ENCODE measurements at places on chromosomes 1 and 21.

GRCh38 chr1:83857103-83857502 lies 141.8 kb downstream of the TTLL7 start:
- no peak for DNase-seq

DNA sequence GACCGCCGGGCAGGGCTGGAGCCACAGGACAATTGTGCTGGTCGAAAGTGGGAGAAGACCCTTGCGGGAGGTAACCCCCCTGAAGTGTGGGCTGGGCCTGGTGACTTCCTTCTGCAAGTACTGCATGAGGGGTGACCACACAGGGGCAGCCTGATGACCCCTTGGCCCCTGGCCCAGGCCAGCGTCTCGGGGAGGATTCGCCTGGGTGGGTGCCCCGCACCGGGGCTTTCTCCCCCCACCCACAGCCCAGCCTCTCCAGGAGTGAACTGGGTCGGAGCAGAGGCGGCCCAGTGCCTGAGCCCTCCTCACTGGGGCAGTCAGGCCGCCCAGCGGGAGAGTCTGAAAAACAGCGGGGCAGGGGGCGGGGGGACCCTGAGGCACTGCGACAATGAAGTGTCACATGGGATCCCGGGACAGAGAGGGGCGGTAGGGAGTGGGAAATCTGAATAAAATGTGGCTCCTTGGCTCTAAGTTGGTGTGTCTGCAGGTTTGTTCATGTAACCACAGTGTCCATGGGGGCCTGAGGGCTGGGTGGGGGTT lies 1.6 kb upstream of the DNMT3L start:
- no peak for DNase-seq

GRCh38 chr1:40625476-40626382 lies 39.8 kb downstream of the RIMS3 start:
- DNase-seq = no peak

DNA sequence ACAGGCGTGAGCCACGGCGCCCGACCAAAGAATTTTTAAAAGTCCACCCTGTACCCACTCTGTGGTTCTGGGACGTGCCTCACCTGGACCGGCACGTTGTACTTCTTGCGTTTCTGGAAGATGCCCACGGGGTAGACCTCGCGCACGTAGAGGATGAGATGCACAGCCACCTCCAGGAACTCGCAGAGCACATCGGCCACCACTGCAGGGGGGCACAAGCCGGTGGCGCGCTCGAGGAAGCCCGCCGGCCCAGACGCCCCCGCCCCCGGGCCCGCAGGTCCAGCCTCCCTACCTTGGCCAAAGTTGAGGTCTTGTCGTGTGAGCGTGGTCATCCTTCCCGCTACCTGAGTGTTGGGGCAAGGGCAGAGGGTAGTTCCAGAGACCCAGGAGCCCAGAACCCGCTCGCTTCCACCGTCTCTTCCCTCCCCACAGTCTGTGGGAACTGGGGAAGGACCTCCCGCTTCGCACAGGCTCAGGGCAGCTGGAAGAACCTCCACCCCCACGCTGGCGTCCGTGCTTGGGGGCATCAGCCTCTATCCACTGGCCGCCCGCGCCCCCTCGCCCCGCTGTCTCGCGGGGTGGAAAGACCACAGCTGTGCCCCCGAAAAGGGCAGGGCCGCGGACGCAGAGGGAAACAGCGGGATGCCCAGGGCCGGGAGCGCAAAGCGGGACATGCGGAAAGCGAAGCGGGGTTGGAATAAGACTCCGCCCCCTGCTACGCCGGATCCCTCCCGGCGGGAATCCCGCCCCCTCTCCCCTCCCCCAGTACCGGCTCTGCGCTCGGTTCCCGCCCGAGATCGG lies 478 bp downstream of the MAD2L2 start:
- no peak for DNase-seq

DNA sequence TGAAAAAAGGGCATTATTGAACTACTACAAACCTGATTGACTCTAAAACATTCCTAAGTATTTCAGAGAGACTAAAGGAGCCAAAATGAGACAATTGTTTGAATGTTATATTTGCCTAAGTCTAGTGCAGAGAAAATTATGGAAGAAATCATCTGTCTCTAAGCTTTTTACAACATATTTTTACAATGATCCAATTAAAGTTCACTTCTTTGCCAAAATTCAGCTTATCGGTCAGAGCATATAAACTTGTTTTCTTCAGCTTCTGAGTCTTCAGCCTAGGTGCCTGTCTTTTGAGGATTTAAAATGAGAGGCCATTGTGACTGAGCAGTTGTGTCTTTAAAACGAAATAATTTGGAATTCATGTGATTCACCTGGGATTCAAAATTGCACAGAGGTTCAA lies 181.2 kb upstream of the SGIP1 start:
- DNase-seq = no peak

DNA sequence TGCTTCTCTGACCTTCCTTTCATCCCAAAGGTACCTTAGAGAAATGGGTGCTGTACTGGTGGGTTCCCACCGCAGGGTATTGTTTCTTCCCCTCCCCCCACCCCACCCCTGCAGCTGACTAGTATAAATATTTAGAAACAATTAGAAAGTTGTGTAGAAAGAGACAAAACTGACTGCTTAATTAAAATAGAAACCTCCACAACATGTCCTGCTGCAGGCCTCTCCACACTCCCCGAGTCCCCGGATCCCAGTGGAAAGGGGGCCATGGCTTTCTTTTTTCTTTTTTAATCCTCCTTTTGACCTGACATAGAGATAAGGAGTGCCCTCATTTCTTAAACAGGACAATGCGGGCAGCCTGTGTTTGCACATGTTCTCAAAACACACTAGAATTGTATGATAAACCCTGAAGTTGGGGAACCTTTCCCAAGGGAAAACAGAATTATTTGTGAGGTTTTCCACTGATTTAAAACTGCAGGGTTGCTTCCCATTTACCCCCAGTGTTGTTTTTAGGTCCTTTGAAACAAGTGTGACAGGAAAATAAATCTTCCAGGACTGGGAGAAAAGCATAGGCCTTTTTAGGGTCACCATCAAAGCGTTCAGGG lies 1.7 kb downstream of the RHOU start:
- no peak for DNase-seq

- no peak for DNase-seq
Measured at GRCh38 chr1:67040405-67040804, 13.5 kb downstream of the SLC35D1 start.

GRCh38 chr21:40813918-40814317 lies 33.0 kb downstream of the DSCAM start:
- DNase-seq = no peak

DNA sequence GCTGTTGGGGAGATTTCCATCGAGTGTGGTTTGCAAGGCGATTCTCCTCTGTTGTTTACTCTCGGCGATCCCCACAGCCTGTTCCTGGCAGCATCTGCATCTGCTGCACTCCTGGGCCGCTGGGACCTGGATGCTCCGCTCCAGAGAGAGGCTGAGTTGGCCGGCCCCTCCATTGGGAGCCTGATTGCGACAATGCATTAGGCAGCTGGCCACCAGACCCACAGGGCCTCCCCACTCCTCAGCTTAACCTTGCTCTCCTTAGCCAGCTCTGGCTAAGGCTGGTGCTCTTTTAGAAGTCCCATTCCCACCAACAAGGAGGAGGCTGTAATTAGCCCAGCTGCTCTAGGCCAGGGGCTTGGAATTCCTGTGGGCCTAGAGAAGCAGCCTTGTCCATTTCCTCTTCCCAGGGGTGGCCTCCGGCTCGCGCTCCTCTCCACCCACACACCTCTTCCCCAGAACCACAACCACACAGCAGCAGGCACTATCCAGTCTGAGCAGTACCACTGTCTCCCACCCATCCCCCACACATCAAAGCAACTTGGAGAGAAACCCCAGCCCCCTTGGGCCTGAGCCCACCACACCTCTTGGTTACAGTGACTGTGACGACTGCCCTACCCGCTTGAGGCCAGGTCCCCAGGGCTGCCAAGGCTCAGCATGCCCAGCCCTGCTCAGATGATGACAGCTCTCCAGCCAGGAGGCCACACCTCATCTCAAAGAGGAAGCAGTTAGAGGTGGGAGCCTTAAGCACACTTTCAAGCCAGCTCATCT lies 193.8 kb upstream of the EDN2 start:
- DNase-seq = no peak

DNA sequence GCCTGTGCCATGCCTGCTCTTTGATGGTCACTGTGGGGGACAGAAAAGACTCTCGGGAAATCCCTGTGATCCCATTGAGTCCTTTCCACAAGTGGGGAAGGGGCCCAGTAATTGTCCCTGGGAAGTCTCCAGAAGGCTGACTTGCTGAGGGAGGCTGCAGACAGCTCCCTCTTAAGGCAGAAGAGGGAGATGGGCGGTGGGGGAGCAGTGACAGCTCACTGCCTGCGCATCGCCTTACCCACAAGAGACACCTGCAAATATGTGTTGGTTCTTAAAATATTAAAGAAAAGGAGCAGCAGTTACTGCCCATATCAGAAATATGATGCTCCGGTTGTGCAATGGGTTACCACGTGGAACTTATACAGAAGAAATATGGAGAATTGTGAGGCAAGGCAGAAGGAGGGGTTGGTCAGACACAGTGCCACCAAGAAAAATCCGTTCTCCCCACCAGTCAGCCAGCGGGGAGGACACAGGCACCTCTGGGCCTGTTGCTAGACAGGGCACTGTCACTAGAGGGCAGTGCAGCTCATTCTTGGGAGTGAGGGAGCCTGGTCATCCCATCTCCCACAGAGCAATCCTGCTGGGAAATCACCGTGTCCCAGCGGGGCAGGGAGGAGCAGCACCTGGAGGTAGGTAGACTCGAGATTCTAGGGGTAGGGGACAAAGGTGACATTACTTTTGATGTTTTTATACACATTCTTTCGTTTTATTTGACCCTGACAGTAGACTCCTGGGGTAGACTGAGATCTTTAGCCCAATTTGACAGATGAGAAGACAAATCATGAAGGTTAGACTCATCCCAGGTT lies 6.9 kb upstream of the CAMK1G start:
- DNase-seq = peak; percentile 41

DNA sequence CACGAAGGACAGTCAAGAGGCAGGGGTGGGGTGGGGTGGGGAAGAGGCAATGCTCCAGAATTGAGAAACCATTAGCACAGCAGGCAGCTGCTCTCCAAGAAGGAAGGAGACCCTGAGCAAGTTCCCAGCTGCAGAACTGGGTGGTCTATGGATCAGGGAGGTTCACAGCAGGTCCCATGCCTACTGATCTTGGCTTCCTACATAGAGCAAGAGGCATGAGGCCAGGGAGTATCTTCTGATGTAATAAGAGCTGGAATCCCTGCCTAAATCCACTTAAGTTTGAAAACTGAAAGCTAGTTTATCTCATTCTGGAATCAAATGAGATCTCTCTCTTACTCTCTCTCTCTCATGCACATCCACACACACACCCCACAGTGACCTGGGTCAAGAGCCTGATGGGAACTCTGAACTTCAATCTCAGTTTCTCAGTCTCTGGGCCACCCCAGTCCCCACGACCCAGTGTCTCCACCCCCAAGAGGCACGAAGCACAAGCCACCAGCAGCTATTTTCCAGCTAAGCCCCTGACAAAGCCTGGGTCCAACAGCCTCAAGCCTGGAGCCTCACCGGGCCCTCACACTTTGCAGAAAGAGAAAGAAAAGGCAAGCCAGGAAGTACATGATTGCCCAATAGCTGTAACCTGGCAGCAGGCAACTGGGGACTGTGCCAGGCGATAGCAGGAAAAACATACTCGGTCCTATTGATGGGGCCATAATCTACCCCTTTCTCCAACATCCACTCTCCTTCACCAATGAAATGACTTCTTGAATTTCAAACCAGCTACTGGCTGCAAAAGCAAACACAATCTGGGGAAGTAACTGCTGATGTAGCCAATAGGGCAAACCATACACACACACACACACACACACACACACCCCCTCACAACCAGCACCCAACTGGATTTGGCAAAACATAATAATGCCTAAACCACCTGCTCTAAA lies 2.2 kb downstream of the NUAK2 start:
- no peak for DNase-seq

DNA sequence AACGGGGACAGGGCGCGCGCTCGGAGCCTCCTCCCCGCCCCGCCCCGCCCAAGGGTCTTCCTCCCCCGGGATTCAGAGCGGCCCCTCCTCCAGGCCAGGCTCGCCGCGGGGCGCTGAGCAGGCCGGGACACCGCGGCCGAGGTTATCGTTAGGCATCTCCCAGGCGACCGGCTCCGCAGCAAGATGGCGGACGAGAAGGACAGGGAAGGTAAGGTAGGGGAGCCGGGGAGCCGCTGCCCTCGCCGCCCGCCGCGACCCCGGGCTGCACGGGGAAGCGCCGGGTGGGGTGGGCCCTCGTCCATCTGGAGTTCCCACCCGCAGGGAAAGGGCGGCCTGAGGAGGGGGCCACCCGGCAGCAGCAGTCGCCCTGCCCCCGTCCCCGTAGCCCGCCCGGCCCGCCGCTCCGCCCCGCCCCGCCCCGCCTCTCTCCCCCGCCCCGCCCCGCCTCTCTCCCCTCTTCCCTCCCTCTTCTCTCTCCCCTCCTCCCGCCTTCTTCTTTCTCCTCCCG lies 105.9 kb upstream of the HNRNPU start:
- peak; percentile 55 for DNase-seq

DNA sequence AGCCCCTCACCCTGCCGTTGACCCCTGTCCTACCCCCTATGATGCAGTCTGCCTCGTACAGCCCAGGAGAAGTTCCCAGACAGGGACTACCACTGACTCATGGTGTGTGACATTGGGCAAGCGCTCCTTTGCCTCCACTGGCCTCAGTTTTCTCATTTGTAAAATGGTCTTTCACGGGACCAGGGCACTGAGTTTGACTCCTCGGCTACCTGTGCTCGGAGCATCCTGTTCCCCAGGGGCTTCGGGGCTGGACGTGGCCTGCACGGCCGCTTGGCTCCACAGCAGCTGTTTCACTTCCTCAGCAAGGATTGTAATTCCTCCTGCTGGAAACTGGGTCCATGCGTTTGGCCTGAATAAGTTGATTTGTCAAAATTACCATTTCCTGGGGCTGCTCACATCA lies 277.3 kb downstream of the MATN1 start:
- no peak for DNase-seq

DNA sequence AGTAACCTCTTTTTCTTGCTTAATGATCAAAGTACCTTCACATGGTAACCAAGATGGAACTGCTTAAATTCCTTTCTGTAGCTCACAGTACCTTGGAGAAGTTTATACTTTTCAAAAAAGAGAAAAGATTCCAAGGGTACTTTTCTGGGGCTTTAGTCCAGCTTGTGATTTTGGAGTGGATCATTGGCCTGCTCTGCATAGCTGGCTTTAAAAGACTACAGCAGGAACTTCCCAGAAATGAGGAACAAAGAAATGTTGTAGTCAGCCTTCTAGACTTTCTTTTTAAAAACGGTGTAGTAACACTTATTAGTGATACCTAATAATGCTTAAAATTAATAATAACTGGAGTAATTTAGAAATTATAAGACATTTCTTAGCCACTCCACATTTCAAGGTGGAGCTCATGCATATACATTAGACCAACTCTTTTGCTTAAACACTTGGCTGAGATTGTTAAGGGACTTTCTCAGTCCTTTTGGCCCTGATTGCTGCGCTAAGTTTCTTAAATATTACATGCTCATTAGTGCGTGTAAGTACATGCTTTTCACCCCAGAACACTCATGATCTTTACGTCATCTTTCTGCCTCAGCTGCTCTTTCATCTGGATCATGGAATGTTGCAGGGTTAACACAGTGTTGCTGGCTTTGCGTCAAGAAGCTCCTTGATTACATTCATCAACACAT lies 57.3 kb downstream of the SDCCAG8 start:
- no peak for DNase-seq
